Left kidney (tissue), 8 donors: ENCODE measurements at places on chromosomes 16 and 17. TPM values are rescaled to one million over a fixed set of nuclear protein-coding genes. Genes with fewer than 3 reads are reported as not detected.

GRCh38 chr17:73645050-73645871 lies 1.0 kb upstream of the SDK2 start:
- peak; percentile 76 for DNase-seq

DNA sequence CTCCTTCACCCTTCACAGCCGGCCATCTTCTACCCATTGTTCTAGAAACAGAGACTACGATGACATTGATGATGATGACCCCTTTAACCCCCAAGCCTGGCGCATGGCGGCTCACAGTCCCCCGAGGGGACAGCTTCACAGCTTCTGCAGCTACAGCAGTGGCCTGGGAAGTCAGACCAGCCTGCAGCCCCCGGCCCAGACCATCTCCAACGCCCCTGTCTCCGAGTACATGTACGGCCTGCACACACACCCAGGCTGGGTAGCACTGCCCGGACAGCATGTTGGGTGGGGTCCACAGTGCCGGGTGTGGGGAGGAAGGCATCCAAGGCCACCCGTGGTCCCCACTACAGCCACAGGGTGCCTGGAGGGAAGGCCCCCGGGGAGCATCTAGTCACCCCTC lies 21.0 kb upstream of the DNAI2 start:
- no peak for DNase-seq

TNP2 gene
- polyA plus RNA-seq = not detected

DNA sequence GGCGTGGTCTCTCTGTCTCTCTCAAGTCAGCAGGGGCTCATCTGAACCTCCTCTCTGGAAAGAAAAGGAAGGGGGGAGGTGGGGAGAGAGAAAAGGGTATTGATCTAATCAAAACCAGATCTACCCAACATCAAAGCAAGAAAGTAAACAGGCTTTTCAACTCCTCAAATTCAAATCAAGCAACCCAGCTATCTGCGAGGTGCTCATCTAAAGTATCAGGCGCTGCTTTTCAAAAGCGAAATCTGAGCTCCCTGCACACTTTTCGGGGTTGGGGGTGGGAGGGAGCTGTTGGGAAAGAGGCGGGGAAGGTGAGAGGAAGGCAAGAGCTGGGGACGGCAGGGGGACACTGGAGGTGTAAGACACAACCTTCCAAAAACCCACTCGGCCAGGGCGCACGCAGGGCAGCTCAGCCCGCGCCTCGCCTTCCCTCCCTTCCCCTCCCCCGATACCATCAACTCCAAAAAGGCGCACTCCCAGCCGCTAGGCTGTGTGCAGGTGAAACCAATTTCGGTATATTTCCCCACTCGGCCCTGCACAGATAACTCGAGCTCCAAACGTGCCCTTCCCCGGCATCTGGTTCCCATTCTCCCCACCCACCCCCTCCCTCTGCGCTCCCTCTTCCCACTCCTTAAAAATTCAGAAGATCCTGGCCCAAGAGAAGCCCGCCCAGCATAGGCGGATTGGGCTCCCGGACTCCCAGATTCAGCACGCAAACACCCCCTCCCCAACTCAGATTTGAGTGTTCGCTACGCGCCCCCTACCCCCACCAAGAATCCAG lies 2.6 kb downstream of the AXIN2 start:
- DNase-seq = no peak

DNA sequence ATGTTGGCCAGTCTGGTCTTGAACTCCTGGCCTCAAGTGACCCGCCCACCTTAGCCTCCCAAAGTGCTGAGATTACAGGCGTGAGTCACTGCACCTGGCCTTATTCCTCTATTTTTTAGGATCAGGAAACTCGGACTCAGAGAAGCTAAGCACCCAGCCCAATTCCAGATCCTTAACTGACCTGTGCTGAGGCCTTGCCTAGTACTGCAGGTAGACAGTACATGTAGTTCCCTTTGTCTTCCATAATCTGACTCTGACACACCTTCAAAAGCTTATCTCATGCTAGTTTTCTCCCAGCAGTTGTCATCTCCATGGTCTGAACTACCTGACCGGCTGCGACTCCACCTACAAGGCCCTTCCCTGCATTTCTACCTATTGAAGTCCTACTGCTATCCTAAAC lies 65.7 kb upstream of the AXIN2 start:
- no peak for DNase-seq

GRCh38 chr17:49848019-49848473 lies at the start of gene TAC4:
Gene TAC4, minus strand, starts transcription at chr17:49848069. Its CDS starts 52 bp downstream, at chr17:49848017.
- no peak for DNase-seq

DNA sequence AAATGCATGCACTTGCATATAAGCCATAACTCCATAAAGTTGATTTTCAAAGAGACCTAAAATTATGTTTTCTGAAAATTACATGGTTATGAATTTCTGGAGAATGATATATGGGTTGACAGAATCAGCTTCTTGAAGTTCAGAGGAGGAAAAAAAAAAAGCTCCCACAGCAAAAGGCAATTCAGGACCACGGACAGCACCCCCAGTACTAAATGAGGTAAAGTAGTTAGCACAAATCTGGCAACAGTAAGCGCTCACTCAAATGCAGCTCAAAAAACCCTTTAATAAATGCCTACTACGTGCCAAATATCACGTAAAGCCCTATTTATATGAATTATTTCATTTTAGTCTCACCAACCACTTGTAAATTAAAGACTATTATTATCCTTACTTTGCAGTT lies 135.2 kb downstream of the SHISA9 start:
- peak; percentile 84 for DNase-seq

DNA sequence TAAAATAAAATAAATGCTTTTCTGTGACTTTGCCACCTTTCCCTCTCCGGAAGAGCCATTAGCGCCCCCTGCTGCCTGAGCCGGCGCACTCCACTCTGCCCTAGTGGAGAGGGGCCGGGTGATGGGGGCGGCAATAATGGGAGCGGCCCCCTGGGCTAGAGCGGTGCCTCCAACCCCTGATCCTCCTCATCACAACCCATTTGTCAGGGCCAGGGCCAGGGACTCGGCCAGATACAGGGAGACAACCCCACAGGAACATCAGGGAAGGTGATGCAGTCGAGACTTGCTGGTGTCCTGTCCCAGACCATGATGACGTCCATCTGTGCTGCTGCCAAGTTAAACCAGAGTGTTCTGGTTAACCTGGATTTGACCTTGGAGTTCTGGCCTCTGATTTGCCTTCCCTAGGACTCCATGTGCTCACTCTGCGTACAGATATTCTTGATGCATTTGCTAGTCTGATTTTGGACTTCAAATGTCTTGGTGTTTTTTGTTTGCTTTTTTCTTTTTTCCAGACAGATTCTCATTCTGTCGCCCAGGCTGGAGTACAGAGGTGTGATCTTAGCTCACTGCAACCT lies 46.1 kb upstream of the BPTF start:
- no peak for DNase-seq

- no peak for DNase-seq
Observed at GRCh38 chr17:76345377-76345974, 8.2 kb downstream of the PRPSAP1 start.

DNA sequence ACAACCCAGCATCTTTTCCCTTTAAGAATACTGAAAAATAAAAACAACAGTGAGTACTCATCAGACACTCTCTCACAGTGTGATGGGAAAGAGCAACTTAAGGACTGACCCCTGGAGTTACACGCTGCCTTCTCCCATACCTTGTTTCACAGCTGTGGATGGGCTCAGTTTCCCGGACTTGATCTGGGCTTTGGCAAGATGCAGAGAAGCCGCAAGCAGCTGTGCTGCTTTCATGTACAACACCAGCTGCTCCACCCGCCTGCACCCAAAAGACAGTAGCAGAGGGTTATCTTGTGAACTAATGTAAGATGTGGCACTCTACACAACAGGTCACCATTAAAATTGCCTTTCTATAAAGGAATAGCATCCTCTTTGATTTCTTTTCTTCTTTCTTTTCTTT lies 32.7 kb upstream of the ALDH3A1 start:
- no peak for DNase-seq
